ENCODE measurements at places on chromosomes 4 and X.

- DNase-seq: peak; percentile 96
Observed at GRCh38 chrX:48521353-48522243, at the start of gene EBP. TSS of gene EBP (plus strand) at chrX:48521808. CDS start at chrX:48523772, 1,964 bp downstream.

GRCh38 chr4:92215476-92215875 is 88.3 kb upstream of the GRID2 start:
- DNase-seq: no peak

- DNase-seq: no peak
Observed at GRCh38 chr4:10897076-10897475, 212.5 kb upstream of the CLNK start.

DNA sequence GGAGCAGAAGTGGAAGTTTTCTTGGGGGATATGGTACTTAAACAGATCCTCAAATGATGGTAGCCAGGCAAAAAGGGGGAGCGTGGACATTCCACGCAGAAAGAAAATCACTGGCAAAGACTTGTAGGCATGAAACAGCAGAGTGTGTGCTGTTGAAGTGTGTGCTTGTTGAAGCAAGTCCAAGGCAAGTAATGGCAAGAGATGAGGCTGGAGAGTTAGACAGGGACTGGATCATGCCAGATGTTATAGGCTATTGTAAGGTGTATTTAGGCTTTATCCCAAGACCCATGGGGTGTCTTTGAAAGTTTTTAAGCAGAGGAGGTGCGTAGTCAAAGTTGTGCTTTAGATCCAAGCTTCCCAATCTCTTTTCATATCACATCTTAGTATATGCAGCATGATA is 124.5 kb downstream of the MBNL3 start:
- no peak for DNase-seq

GRCh38 chr4:61716426-61716825 is 516.3 kb downstream of the ADGRL3 start:
- no peak for DNase-seq

- peak; percentile 64 for DNase-seq
Observed at GRCh38 chr4:107736924-107737448, 17.0 kb upstream of the PAPSS1 start.

DNA sequence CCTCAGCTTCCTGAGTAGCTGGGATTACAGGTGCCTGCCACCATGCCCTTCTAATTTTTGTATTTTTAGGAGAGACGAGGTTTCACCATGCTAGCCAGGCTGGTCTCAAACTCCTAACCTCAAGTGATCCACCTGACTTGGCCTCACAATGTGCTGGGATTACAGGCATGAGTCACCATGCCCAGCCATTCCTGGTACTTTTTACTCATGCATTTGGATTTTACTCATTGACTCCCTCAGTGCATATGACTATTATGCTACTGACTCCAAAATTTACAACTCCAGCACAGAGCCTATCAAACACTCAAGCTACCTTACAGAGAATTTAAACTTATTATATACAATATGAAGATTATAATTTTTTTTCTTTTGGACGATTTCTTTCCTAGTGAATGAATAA is 199.9 kb downstream of the CXXC4 start:
- no peak for DNase-seq

DNA sequence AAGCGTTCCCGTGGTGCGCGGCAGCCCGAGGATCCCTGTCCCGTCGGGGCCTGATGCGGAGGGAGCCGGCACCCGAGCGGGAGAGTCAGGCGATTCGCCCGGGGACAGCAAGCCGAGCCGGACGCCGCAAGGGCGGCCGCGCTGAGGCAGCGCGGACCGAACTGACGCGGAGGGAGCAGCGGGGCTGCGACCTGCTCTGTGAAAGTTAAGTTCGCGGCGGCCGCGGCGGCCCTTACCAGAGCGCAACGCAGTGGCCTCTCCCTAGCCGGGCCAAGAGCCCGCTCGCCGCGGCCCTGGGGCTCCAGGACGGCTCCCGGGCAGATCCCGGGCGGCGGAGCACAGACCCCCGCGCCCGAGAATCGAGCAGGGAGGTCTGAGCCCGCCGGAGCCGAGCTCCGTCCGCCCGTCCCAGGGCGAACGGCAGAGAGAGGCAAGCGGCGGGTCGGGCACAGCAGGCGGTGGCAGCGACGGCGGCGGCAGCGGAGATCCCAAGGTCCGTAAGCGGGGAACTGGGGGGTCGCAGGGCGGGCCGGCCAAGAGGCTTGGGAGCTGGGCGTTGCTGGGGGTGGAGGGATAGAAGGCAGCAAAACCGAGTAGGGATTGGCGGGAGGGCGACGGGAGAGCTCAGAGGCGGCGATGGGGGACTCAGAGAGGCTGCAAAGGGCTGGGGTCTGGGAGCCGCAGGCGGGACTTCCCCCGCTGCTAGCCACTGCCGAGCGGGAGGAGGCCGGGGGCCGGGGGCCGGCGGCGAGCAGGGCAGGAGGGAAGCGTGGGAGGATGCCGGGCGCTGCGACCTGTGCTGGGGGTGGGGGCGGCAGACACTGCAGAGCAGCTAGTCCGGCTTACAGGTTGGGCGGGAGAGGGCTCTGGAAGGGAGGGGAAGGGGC is 1.0 kb downstream of the GPR50 start:
- DNase-seq: no peak

GRCh38 chrX:1222531-1223241 is 10.2 kb upstream of the CRLF2 start:
- DNase-seq: no peak

GRCh38 chr4:87236861-87237260 is 16.4 kb upstream of the KLHL8 start:
- DNase-seq: no peak

DNA sequence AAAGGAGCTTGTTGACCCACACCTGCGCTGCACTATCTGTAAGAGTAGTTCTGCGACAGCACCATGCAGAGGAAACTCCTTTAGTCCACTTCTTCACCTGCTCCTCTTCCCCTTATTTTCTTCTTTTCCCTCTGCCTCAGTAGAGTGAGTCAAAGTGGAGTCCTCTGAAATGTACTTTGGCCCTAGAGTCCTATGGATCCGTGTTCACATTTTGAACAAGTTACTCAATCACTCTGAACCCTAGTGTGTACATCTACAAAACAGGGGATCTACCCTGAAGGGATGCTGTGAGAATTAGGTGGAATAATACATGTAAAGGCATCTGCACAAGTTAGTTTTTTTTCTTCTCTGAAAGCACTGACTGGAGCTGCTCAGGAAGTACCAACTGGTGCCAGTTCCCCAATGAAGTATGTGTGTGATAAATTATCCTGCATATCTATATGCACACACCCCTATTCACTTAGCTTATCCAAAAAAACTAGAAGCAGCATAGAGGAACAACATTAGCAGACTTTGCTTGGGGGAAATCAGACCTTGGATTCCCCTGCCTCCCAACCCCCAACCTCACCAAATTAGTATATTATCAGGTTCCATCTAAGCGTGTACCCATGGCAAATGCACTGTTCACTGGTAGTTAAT is 118.5 kb upstream of the FAM9C start:
- no peak for DNase-seq

DNA sequence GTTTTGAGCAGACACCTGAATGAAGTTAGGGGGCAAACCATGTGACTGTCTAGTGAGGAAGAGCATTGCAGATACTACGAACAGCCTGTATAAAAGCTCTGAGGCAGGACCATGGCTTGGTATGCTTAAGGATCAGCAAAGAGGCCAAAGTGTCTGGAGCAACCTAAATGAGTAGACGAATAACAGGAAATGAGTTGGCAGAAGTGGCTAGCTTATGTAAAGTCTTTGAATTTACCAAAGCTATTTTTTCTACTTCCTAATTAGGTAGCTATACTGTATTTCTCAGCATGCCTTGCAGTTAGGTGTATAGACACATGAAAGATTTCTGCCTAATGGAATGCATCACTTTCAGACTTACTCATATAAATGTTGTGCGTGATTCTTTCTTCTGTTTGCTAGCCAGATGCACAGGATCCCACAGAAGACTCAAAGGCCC is 9.3 kb upstream of the GPRIN3 start:
- DNase-seq: no peak

GRCh38 chr4:98803251-98803650 is 125.7 kb downstream of the EIF4E start:
- no peak for DNase-seq

- no peak for DNase-seq
Observed at GRCh38 chrX:44245733-44246132, 97.7 kb downstream of the EFHC2 start.

DNA sequence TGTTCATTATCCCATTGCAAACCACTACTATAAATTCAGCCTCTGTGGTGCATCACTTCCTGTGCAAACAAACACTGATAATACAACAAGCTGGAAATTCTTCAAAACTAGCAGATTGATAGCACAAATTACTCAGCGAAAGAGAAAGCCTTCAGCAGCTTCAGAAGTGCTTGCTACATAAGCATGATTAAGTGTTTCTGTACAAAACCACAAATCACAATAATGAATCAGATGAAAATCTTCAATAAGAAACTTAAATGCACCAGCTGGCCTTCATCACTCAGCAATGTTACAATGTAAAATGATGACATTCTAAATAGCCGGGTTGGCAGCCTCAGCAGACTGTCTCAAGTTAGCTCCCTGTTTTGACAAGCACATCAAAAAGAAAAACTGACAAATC is 262.2 kb downstream of the SPOCK3 start:
- DNase-seq: no peak

GRCh38 chr4:186685767-186686183 is 37.9 kb downstream of the FAT1 start:
- DNase-seq: no peak

- no peak for DNase-seq
Observed at GRCh38 chr4:80143307-80143679, 54.0 kb upstream of the PRDM8 start.

- DNase-seq: no peak
Observed at GRCh38 chr4:170700064-170700463, 610.3 kb upstream of the AADAT start.

DNA sequence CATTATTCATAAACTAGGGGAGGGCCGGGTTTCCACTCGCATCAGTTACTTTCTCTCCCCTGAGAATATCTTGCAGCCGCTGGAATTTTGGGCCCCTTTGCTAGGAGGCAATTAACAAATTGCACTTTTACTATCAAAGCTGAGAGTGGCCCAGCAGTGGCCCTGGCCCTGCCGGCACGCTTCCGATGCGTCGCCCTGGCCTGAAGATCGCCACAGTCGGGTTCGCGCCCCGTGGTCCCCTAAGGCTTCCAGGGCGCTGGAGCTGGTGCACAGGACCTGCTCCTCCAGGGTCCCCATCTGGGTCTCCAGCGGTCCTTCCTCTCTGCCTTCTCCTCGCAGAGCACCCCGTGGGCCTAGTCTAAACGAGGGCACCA is 486 bp upstream of the CWH43 start:
- DNase-seq: no peak

DNA sequence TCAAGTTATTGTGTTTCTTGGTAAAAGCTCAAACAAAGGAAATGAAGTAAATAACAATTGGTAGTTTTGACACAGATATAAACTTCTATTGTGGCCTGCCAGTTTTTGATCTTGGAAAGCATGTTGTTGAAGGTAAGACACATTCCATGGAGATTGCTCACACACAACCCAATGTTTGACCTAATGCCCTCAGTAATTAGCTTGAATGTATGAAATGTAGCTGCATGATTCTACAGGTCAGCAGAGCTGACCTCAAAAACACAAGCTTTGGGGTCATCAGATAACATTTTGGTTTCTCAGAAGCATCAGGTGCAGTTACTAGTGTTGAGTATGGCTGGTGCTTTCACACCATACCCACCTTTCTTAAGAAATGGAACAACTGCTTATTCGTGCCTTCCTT is 16.5 kb downstream of the GPR173 start:
- no peak for DNase-seq

DNA sequence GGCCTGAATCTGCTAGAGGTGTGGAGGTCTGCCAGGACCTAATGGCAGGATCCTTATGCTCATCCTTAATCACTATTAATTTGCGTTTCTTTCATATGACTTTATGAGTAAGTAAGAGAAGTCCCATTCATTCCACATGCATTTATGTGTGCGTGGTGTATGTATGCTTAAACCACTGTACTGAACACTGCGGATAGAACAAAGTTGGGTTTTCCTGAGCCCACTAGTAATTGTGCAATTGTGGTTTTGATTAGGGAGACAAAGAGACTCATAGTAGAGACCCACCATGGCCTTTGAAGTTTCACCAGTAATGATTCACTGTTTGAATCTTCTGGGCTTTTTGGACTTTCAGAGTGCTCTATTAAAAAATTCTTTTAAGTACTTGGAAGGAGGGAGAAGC is 498.5 kb upstream of the DIPK2B start:
- DNase-seq: no peak

DNA sequence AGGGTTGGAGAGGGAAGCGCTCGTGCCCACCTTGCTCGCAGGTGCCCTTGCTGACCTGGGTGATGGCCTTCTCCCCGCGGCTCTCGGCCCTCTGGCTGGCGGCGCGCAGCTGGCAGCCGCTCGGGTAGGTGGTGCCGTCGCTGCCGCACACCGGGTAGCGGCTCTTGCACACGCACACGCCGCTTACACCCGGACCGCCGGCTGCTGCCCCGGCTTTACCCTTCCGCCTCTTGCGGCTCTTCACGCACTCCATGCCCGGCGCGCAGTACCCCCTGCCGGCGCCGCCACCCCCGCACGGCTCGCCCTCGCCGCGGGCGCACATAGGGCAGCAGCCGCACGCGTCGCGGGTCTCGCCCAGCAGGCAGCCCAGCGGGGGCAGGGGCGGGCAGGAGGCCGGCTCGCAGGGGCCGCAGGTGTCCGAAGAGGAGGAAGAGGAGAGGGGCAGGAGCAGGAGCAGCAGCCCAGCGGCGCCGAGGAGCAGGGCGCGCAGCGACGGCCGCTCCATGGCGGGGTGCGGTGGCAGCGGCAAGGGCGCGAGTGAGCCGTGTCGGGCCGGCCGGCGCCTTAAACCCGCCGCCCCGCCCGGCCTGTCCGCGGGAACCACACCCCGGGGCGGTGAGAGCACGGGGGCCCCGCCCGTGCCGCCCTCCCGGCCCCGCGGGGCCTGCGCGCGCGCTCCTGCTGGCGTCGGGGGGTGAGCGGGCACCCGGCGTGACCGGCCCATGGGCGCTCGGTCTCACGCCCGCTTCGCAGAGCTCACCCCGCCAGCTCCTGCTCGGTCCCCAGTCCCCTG is at the start of gene IGFBP7:
Gene IGFBP7, minus strand, starts transcription at position 539 of the 793 bp plus-strand sequence. Its CDS starts 34 bp downstream, at position 505.
- peak; percentile 45 for DNase-seq

DNA sequence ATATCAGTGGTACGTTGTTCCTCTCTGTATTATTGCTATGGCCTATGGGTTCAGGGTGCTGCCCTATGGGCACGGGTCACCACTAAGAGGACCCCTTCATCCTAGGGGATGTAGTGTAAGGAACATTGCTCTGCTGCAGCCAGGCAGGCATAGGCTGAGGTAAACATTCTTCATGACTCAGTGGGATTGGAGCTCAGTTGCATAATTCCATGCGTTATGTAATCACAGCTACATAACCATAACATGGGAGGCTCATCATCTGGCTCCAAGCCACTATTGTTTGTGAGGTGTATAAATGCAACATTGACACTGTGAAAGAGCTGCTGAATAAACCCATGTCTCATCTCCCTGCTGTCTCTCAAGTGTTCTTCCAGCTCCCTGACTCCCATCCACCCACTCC is 375.2 kb downstream of the MAGEE1 start:
- DNase-seq: no peak
